Endothelial cell of coronary artery (primary cell): ENCODE measurements at places on chromosomes 13 and 19. TPM values are rescaled to one million over a fixed set of nuclear protein-coding genes. Genes with fewer than 3 reads are reported as not detected.

Gene SPC24
- total RNA-seq, result 37.4 and 77.4 TPM in 2 replicates

Gene KLK15
- 0.09 TPM in 1 of 2 replicates, not detected in the other for total RNA-seq

Gene B3GNT3
- not detected in 2 replicates for total RNA-seq

Gene IL4I1
- 3.2 and 3.5 TPM in 2 replicates for total RNA-seq

Gene SMIM44
- total RNA-seq, result not detected in 2 replicates

Gene ZNF546
- 3.2 and 4.1 TPM in 2 replicates for total RNA-seq

Gene MEIOSIN
- not detected in 2 replicates for total RNA-seq
